Psoas muscle (tissue), 8 donors: ENCODE measurements at places on chromosomes 1 and 21.
A peak's percentile ranks its signal among the peaks of the same experiment; 100 is the strongest.

GRCh38 chr1:28259934-28260802 lies 850 bp downstream of the SESN2 start:
- peak; percentile 87 for DNase-seq

DNA sequence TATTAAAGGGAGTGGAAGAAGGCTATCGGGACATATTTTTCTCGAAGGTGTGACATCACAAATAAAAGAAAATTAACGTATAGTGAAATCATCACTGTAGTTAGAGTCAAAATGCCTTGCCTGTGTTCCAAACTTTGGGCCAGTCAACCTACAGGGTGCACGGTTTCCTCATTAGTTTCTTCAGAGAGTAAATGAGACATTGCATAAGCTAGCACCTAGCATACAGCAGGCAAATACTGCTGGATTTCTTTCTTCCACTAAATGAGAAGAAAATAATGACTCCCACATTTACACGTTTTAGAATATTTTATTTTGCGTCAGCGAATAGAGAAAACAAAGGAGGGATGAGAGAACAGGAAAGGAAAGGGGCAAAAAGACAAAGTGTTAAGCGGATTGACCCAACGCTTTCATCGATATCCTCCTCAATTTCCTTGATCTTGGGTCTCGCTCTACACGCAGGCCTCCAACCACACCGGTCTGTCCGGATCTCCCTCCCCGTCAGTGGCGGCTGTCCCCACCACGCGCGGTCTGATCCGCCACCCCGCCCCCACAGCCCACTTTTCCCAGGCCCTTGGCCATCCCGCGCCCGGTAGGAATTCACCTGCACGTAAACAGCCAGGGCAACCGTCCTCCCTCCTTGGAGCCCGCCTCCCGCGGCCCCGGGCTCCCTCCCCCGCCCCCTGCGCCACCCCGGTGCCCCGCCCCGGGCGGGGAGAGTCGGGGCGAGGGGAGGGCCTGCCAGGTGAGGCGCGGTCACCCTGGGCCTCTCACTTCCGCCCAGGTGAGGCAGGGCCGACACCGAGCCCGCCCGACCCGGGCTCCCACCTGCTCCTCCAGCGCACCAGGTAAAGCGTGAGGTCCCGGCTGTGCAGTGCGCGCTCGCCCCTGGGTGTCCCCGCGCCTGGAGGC lies at the start of gene PATJ:
PATJ (plus strand) TSS at position 770 of the 909 bp plus-strand sequence. CDS start 20,413 bp downstream, outside the sequence.
- peak; percentile 34 for DNase-seq

- DNase-seq, result no peak
Observed at GRCh38 chr1:235703506-235703905, 53.9 kb upstream of the GNG4 start.

- DNase-seq, result no peak
Observed at GRCh38 chr1:228423404-228424053, 6.9 kb upstream of the TRIM17 start.

- DNase-seq, result peak; percentile 75
Observed at GRCh38 chr1:1917304-1917976, 1.6 kb downstream of the TMEM52 start.

DNA sequence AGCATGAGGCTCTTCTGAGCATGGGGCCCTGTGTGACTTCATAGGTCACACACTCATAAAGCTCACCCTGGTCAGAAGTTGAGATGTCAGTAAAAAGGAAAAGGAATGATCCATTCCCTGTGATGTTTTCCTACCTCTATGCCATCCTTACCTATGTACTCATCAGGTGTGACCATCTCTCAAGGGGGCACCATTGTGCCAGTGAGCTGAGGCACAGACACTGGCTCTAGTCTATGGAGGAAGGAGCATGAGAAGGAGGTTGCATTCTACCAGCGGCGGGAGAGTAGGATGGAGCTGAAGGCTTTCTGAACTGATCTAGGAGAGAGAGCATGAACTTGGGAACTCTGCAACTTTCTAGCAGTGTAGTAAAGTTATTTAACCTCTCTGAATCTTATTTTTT lies 65.8 kb upstream of the RGL1 start:
- DNase-seq, result no peak

- no peak for DNase-seq
Observed at GRCh38 chr1:162072740-162073139, 3.2 kb downstream of the NOS1AP start.

- no peak for DNase-seq
Observed at GRCh38 chr1:165842671-165843129, 15.3 kb downstream of the UCK2 start.

DNA sequence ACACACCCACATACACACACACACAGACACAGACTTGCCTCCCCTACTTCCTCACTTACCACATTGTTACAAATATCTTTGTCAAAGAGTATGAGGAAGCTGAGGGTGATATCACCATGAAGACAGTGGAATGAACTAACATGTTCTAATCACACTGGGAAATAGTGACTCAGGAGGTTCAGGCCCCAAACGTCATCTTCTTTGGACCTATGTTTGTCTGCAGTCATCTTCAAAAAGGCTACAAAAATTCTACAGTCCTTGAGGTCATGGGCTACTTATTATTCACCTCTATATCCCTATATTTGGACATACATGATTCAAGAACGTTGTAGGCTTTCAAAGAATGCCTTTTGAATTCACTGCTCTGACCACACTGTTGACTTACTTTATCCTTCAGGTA lies 2.1 kb upstream of the LCE2C start:
- no peak for DNase-seq
